Activated T-cell treated with anti-CD3 and anti-CD28 coated beads, Interleukin-2, amount 50 U/mL, for 1 hour (primary cell): ENCODE measurements at places on chromosomes 5 and 9.

GRCh38 chr5:163190283-163190682 lies 247.1 kb upstream of the CCNG1 start:
- no peak for DNase-seq

DNA sequence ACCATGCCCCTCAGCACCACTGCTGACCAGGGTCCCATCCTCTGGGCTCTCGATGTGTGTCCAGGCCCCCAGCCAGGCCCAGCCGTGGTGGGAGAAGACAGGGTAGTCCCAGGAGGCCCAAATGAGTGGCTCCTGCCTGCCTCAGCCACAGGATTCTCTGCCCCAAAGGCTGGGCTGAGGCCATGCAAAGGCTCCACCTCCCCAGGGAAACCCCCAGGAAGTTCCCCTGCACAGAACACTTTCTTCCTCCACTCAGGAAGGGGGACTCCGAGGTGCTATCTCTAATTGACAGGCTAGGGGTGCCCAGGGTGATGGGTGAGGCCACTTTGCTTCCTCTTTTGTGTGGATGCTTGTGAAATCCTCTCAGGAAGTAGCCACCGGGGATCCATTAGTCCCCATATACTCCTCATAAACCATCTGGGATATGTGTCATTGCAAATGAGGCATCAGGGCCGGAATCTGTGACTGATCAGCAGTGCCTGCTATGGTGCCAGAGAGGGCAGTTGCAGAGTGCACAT lies 23.1 kb upstream of the TDRD7 start:
- DNase-seq: no peak

DNA sequence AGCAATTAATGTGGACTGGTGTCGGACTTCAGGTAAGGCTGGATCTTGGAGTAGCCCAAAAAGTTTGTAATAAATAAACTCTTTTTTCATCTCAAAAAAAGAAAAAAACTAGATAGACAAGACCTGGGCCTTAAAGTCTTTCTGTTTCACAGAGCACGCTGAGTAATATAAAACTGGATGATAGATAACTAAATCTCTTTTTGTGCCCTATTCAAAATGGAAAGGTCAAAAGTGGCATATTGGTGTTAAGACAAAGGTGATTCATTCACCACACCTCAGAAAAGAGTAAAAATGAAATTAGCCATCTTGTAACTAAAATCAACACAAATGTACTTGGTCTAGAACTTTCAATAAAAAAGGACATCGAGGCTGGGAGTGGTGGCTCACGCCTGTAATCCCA lies 30.3 kb upstream of the RFK start:
- DNase-seq: no peak

GRCh38 chr9:134356496-134357470 lies 30.5 kb downstream of the RXRA start:
- no peak for DNase-seq

- DNase-seq: no peak
Measured at GRCh38 chr9:133477992-133478850, 678 bp downstream of the SLC2A6 start.

GRCh38 chr9:20948703-20949102 lies 82.7 kb downstream of the HACD4 start:
- DNase-seq: no peak

- DNase-seq: no peak
Measured at GRCh38 chr9:89788434-89788833, 183.6 kb downstream of the GADD45G start.

DNA sequence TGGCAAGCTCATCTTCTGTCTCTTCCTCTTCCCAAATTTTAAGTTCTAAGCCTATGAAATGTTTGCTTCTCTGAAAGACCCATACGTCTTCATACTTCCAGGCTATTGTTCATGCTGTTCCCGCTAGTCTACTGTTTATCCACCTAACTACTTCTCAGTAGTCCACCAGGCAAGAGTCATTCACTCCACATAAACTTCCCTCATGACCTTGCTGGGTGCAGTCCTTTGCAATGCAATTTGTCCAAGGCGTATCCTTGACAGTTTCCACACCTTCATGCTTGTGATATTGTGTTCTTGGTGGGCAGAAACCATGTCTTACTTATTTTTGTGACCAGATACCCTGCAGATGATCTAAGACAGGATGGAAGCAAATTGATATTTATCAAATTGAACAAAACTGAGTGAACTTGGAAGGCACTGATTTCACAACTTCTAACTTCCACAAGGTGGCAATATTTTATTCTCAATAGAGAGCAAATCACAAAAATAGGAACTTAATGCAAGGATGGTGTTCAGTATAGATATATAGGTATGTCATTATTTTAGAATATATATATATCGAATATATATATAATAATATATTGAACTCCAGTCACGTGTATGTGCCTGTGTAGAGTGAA lies 30.3 kb downstream of the TYRP1 start:
- no peak for DNase-seq

DNA sequence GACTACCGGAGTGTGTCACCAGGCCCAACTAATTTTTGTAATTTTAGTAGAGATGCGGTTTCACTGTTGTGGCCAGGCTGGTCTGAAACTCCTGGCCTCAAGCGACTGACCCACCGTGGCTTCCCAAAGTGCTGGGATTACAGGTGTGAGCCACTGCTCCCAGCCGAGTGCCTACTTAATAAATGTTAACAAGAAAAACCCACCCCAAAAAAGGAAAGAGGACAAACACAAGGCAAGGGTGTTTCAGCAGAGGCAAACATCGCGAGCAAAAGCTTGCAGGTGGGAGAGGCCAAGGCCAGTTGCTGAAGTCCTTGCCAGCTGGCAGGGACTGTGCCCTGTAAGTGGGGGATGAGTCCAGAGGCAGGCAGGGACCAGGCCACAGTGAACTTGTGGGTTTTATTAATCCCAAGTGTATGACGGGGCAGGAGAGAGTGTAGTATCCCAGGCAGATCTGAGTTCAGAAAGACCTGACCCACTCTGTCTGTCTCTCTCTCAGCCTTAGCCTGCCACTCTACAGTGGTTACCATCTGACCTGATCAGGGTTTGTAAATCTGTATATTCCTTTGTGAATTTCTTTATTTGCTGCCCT lies 6.4 kb upstream of the FPGS start:
- DNase-seq: no peak

- no peak for DNase-seq
Measured at GRCh38 chr9:7137571-7137970, 379.8 kb downstream of the KDM4C start.

- no peak for DNase-seq
Measured at GRCh38 chr9:135269912-135270830, 182.7 kb downstream of the OLFM1 start.

- no peak for DNase-seq
Measured at GRCh38 chr5:65858316-65858715, 68.1 kb upstream of the ERBIN start.

DNA sequence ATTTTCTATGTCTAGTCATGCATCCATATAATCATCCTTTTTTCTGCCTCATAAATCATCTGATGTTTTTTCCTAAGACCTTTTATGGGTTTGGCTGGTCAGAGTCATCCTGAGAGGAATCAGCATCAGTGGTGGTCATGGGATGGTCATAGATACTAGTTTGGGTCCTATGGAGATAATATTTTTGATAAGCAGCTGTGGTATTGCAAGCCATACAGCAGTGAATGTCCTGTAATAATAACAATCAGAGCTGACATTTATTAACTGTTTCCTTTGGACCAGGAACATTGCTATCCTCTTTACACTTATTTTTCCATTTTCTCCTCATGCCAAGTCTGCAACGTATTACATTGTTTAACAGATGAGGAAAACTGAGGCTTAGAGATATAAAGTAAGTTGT lies 83.1 kb downstream of the TEX10 start:
- DNase-seq: no peak

DNA sequence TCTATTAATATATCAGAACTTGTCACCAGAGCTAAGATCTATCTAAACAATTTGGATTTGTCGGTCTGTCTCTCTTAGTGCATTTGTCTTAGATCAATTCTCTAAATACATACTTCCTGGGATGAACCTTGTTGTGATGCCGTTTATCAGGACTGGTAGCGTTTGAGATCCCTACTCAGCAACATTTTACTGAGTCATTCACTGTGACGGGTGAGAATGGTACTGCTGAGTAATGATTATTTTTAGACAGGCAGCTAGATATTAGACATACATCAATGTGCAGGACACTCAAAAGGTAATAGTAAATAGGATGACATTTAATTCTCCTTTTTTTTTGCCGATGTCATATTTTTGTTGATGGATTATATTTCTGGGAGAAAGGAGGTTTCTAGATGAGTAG lies 209.0 kb downstream of the CSNK1G3 start:
- no peak for DNase-seq

GRCh38 chr5:180047667-180048066 lies 23.9 kb downstream of the RNF130 start:
- DNase-seq: no peak
